ENCODE measurements at places on chromosomes 5 and 9. TPM values are rescaled to one million over a fixed set of nuclear protein-coding genes. Genes with fewer than 3 reads are reported as not detected.

Gene DIPK1B
- 201 TPM for total RNA-seq

Gene PCDHB5
- total RNA-seq: 0.46 TPM

Gene PTGES
- 0.32 TPM for total RNA-seq

Gene PDGFRB
- 0.97 TPM for total RNA-seq

Gene GIN1
- 3.2 TPM for total RNA-seq

Gene REXO4
- total RNA-seq: 16.2 TPM

Gene SYK
- not detected for total RNA-seq

Gene CCDC152
- 2.9 TPM for total RNA-seq

Data from epithelial cell of umbilical artery (primary cell).